ENCODE measurements at places on chromosomes 3 and 15.

- DNase-seq, result no peak
These were observed 62.6 kb upstream of the SLC2A2 start for GRCh38 chr3:171088964-171089754.

- no peak for DNase-seq
These were observed 171.1 kb downstream of the CHDH start for GRCh38 chr3:53675022-53675697.

- no peak for DNase-seq
These were observed 437.2 kb downstream of the MFSD1 start for GRCh38 chr3:159239059-159239458.

GRCh38 chr3:52742418-52743041, 28.2 kb downstream of the NEK4 start:
- DNase-seq, result no peak

- no peak for DNase-seq
These were observed 123.6 kb downstream of the SLC25A26 start for GRCh38 chr3:66344391-66344811.

- no peak for DNase-seq
These were observed 72.2 kb downstream of the PPCDC start for GRCh38 chr15:75095594-75095993.

DNA sequence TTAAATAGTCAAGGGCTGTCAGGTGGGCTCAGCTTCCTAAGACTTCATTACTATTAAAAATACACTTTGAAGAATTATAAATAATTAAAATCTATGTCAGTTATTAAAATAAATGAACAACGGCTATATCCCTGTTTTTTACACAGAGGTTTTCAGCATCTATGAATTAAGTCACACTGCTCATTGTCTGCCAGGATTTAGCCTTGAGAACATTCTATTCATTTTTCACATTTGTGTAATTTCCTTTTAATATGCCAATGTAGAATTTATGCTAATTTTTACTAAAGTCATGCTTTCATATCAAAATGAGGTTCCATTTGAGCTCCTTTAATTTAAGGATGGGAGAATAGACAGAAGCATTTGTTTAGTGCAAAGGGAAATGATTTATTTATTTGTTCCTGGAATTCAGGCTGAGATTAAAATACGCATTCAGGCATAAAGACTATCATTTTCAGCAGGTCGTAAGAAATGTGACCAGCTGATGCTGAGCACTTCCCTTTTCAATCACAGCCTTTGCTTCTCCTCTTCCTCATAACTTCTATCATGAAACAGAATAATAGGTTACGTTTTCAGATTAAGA, 345.1 kb downstream of the MFSD1 start:
- no peak for DNase-seq

All from DND-41 (cell line).